ENCODE measurements at places on chromosomes 3 and 15.

- DNase-seq: no peak
Measured at GRCh38 chr3:189756582-189757078, 125.4 kb downstream of the TP63 start.

DNA sequence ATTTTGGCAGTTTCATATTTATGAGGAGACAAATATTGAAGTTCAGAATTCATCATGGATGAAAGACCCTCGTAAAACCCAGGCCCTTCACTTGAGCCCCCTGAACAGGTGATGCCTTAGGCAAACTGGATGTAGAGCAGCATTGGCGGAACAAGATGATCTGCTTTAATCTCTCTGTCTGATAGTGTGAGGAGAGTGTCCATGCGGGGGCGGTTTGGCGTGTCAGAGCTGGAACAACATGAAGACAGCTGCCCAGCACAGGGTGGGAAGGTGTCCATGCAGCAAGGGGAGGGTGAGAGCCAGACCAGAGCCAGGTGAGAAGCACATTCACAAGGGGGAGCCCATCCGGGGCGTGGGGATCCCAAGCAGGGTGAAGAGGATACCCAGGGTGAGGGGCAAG lies 31.8 kb upstream of the ANP32A start:
- DNase-seq: no peak

DNA sequence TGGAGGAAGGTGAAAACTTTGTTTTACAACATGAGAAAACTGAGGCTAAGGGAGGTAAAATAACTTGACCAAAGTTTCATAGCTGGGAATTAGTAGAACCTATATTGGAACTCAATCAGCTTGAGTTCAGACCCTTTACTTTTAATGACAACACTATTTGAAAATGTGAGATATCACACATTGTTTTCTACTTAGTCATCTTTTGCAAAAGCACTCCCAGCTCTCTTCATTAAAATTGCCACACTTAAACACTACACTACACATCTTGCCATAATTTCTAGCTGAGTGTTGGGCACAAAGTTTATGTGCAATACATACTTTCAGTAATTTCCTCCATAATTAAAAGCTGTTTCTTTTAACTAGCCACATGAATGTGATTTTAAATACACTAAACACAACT lies 230.4 kb upstream of the DCBLD2 start:
- DNase-seq: no peak

GRCh38 chr3:68915973-68916372 lies 16.4 kb downstream of the TAFA4 start:
- DNase-seq: no peak

DNA sequence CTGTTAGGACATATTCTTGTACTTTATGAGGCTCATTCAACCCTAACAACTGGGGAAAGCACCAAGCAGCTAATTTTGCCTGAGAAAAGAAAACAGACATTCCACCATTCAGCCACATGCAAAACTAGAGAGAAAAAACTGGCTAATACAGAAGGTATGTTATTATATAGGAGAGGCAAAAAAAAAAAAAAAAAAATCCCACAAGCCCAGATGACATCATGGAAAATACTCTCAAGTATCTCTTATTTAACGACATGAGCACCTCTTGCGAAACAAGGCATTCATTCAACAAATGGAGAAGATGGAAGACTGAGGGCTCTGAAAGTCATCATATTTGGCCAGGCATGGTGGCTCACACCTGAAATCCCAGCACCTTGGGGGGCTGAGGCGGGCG lies 61.5 kb downstream of the PRICKLE2 start:
- peak; percentile 11 for DNase-seq

DNA sequence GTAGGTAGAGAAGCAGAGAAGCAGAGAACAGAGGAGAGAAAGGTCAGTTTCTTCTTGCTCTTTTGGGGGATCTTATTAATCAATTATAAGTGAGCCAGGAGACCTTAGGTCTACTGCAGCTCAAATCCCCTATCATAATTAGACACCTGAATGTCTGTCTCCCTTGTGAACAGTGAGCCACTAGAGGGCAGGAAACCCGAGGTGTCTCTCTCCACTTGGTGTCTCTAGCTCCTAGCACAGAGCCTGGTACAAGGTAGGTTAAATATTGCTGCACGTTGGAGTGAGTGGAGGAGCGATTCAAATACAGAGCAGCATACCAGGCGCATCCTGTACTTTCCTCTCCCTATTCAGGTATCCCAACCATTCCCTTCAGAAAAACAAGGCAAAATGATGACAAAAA lies 2.0 kb upstream of the ST8SIA2 start:
- DNase-seq: no peak

DNA sequence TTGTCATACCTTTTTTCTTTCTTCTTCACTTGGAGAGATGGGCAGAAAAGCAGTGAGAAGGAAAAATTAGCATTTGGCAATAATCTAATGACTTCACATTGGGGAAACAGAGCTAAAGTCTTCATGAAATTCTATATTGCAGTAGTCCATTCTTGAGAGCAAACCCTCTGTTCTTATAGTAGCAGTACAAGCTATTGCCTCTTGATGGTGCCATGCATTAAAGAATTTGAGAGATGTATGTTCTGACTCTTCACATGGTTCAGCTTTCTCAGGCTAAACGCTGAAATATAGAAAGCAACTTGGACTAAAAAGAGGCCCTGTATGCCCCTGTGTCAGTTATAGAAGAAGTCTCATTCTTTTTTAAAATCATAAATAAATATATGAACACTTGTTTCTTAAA lies 36.0 kb downstream of the PHLDB2 start:
- DNase-seq: peak; percentile 7

DNA sequence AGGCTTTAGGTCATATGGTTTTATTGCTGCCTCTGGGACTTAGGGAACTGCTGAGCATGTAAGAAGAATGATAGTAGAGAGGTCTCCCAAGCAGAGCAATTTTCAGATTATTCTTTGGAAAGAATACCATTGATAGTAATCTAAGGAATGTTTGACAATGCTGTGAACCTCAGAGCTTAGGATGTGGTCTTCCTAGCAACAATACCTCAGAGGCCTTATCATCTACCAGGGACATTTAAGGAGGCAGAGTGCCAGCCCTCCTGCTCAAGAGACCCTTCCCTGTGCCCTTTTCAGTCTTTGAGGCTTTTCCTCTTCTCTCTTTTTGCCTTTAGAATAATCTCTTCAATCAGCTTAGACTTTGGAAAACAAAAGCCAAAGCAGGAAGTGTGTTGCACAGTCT lies 272.1 kb downstream of the OXSM start:
- DNase-seq: no peak

DNA sequence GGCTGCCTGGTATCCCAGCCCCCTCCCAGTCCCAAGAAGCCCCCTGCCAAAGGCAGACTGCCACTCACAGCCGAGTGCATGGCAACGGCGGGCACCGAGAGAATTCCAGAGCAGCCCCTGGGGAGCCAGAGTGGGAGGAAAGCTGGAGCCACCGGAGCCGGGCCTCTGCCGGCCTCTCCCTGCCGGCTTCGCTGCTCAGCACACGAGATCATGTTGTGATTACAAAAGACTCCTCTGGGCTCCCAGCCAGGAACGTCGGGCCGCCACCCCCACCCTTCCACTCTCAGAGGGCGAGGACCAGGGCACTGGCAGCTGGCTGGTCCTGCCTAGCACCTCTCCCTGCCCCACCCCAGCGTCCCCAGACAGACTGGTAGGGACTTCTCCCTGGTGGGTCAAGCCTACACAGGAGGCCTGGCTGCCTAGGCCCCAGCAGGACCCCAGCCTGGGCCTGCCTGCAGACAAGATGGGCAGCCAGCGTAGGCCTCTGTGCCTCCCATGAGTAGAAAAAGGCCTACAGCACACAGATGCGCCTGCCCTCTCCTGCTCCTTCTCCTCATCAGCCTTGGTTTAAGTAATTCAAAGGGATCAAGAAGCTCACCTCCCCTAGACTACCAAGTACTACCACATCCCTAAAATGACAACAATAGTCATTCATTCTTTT lies at the start of gene CCDC9B:
Gene CCDC9B (minus strand): TSS at position 200 of the 661 bp plus-strand sequence. CDS start 120 bp downstream, at position 80.
- DNase-seq: peak; percentile 77

GRCh38 chr3:21587894-21588293 lies 163.1 kb downstream of the ZNF385D start:
- no peak for DNase-seq

GRCh38 chr3:52809149-52809548 lies 14.6 kb downstream of the ITIH3 start:
- DNase-seq: no peak

DNA sequence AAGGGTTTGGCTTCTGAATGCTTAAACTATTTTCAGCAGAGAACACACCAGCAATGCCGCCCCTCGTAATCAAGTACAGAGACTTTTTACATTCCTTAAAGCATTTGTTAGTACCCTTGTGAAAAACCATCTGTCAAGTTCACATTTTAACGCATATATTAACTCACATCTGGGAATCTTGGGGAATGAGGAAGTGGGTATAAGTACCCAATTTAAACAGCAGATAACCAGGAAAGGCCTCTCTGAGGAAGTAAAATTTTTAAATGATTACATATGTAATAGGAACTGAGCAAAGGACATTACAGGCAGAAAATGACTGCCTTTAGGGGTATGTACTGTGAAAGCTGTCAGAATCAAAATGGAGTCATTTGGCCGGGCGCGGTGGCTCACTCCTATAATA lies 12.8 kb upstream of the CFAP44 start:
- DNase-seq: no peak

GRCh38 chr3:77500721-77501120 lies 460.8 kb downstream of the ROBO2 start:
- peak; percentile 14 for DNase-seq

DNA sequence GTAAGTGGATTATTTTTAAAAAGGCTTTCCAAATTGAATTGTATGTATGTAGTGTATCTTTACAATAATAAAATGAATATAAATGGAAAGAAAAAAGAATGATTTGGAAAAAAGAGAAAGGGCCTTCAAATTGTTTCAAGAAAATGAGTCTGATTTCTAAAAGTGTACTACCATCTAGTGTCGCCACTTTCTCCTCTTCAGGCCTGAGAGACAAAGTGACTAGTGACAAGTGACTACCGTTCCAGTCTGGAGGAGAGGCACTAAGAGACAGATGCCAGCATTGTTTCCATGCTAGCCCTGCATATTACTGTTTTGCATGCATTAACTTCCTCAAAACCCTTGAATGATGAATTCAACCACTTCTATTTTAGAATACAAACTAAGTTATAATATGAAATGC lies 39.3 kb downstream of the P3H2 start:
- DNase-seq: no peak

- no peak for DNase-seq
Measured at GRCh38 chr3:143526011-143526545, 322.2 kb downstream of the SLC9A9 start.

DNA sequence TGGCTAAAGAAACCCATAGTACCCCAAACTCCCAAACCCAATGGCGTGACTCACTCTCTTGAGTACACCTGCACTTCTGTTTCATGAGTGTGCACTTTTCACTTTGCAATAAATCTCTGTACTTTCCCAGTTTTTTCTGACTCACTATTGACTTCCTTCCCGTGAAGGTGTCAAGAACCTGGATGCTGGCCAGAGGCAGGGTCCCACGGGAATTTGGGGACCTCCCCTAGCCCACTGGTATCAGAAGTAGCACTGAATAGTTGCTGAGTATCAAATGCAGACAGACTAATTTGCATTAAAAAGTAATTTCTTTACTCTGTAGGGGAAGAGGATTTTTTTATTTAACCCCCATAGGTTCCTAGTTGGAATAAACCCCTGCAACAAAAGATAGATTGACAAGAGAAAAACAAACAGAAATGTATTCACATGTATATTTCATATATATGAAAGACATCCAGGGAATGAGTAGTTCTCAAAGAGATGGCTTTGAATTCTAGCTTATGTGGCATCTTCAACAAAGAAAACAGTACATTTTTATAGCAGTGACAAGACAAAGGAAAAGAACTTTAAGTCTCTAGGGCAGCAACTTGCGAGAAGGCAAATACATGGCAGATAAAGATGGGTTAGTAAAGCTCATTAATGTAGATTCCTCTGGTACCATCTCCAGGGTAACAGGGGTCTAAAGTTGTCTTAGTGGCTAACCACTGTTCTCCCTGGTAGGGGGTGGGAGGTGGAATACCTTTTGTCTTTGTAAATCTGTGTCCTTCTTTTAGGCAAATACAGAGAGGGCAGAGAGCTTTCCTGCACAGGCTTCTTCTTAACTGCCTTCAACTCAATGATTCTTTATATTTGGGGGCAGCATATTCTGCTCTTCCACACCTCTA lies 385.5 kb upstream of the PDZRN3 start:
- DNase-seq: no peak

GRCh38 chr3:181212271-181212670 lies 222.7 kb upstream of the DNAJC19 start:
- DNase-seq: no peak

- DNase-seq: no peak
Measured at GRCh38 chr15:90080818-90081393, 21.4 kb downstream of the IDH2 start.

- DNase-seq: no peak
Measured at GRCh38 chr15:76840830-76841460, 64.2 kb downstream of the SCAPER start.

DNA sequence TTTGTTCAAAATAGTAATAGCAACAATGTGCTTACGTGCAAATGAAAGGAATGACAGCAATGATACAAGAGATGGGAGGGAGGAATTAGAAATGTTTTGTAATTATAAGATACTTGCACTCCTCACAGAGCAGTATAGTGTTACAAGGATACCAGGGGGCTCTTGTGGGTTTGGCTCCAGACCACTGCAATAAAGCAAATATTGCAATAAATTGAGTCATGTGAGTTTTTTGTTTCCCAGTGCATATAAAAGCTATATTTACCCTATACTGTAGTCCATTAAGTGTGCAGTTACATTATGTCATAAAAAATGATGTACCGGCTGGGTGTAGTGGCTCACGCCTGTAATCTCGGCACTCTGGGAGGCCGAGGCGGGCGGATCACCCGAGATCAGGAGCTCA lies 864.3 kb downstream of the NSUN3 start:
- no peak for DNase-seq

DNA sequence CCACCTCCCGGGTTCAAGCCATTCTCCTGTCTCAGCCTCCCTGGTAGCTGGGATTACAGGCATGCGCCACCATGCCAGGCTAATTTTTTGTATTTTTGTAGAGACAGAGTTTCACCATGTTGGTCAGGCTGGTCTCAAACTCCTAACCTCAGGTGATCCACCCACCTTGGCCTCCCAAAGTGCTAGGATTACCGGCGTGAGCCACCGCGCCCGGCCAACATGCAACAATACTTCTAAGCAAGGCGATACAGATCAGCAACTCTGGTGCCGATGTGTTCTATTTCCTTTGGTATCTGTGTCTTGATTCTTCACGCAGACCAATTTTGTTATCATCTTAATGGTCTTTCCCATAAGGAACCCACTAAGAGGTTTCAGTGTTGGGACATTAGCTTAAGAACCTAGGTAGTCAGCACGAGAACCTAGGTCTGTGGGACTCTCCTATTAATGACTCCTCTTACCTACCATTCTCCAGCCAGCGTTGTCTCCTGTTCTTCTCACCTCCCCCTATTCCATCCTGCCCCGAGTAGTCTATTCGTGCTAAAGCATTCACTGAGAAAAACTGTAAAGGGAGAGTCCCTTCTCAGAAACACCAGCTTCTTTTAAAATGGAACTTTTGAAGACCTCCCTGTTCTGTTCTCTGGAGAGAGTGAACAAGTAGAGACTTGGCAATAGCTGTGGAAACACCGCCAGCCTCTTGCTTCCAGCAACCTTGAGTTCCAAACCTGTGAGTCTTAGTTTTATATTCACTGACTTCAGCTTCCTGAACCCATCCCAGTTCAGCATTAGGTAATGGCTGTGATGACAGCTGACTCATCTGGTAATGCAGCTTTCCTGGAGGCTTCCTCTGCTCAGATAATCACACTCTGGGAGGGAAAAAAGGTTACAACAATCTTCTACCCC lies 61.2 kb downstream of the TSC22D2 start:
- DNase-seq: no peak
